Calu3 (cell line): ENCODE measurements at places on chromosomes 5 and 9. TPM values are rescaled to one million over a fixed set of nuclear protein-coding genes. Genes with fewer than 3 reads are reported as not detected.

The SOX30 gene
- 0.09 TPM in 1 of 2 replicates, not detected in the other for total RNA-seq

- H3K4me3 ChIP-seq: no peak overlapping the region
- no peaks in the 10 kb centered on the region for H3K36me3 ChIP-seq
- H3K27me3 ChIP-seq: peaks cover 59% of the 10 kb centered on the region
- H3K27ac ChIP-seq: no peak overlapping the region
- H3K4me1 ChIP-seq: no peaks in the 10 kb centered on the region
Measured at GRCh38 chr9:135246248-135247205, 159.1 kb downstream of the OLFM1 start.

DNA sequence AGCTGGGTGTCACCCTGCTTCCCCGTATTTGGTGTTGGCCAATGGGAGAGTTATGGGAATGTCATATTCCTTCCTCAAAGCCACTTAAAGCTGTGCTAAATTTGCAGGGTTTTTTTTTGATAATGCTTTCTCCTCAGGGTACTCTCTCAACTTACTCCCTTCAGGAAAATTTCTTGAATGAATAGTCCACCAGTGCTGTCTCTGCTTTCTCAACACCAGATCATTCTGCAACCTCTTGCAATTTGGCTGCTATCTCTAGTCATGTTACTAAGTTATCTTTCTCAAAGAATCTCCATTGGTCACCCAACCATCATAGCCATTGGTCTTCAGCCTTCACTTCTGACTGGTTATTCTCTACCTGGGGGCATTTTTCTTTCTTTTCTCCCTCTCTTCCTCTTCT, 13.4 kb upstream of the TNFAIP8 start:
- H3K4me3 ChIP-seq: no peak overlapping the region
- H3K36me3 ChIP-seq: no peaks in the 10 kb centered on the region
- H3K4me1 ChIP-seq: peaks cover 9% of the 10 kb centered on the region

The WNT8A gene
- total RNA-seq: not detected in 2 replicates

- no peaks in the 10 kb centered on the region for H3K36me3 ChIP-seq
- H3K27ac ChIP-seq: no peak overlapping the region
- H3K4me3 ChIP-seq: no peak overlapping the region
Measured at GRCh38 chr5:53733853-53734252, 173.4 kb downstream of the NDUFS4 start.

DNA sequence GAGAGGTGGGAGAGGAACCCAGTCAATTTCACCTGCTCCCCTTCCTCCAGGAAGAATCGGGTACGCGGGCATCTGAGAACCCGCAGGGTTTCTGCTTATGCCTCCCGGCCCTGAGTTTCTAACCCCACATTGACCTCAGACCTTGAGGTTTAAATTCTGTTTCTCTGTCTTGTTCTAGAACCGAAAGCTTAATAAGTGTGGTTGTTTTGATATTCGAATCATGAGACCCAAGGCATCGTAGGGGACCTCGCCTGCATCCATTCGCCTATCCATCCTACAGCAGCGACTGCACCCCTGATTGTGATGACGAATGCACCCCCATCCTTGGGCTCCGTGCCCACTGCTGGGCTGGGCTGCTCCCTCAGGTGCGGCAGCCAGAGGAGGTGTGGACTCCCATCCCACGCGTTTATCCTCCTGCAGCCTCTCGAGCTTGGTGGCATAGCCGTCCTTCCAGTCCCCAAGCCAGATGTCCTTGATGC, 80.8 kb upstream of the IER5L start:
- H3K4me3 ChIP-seq: peak overlapping the region; percentile 58
- peaks cover 14% of the 10 kb centered on the region for H3K27me3 ChIP-seq
- no peak for DNase-seq
- H3K27ac ChIP-seq: peak overlapping the region; percentile 58
- peaks cover 20% of the 10 kb centered on the region for H3K4me1 ChIP-seq

The PCDHA9 gene
- total RNA-seq: 0.59 and 0.66 TPM in 2 replicates

The F2RL1 gene
- 122 and 147 TPM in 2 replicates for total RNA-seq

The ZFAND5 gene
- 113 and 115 TPM in 2 replicates for total RNA-seq

DNA sequence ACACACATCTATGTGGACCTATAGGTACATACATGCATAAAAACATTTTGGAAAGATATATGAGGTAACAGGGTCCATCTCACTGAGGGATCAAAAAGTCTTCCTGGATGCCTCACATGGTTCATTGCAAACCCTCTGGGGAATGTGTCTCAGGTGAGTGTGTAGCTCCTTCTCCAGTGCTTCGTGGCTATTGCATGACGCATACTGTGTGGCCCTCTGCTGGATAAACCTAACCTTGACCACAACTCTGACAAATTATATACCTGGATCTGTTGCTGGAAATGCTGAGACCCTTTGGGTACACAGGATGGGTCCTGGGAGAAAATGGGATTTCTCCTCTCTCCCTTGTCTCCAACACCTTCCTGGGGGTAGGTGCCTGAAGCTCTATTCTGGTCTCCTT, 91.9 kb downstream of the JAKMIP2 start:
- H3K4me1 ChIP-seq: no peaks in the 10 kb centered on the region
- no peaks in the 10 kb centered on the region for H3K36me3 ChIP-seq
- H3K27me3 ChIP-seq: no peaks in the 10 kb centered on the region
- no peak overlapping the region for H3K27ac ChIP-seq
- peak; percentile 55 for DNase-seq
